ENCODE measurements at places on chromosomes 2 and 18.

DNA sequence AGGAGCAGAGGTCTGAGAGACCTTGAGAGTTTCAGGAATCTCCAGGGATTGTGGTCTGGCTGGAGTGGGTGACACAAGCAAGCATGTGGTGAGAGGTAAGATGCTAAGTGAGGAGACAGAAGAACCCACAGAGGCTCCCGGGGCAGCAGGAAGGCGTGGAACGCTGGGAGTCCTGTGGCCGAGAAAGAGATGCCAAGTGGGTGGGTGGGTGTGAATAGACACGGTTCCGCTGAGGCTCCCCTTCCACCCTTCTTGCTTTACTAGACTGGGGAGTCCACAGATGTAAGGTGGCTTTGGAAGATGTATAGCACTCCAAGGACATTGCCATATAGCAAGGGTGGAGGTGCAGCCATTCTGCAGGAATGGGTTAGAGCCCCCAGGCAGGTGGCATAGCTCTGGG, 4.2 kb downstream of the TEX51 start:
- DNase-seq = no peak

GRCh38 chr18:47163241-47163640, 12.9 kb downstream of the IER3IP1 start:
- DNase-seq = no peak

- DNase-seq = no peak
Observed at GRCh38 chr2:112750560-112750843, 13.9 kb downstream of the CKAP2L start.

DNA sequence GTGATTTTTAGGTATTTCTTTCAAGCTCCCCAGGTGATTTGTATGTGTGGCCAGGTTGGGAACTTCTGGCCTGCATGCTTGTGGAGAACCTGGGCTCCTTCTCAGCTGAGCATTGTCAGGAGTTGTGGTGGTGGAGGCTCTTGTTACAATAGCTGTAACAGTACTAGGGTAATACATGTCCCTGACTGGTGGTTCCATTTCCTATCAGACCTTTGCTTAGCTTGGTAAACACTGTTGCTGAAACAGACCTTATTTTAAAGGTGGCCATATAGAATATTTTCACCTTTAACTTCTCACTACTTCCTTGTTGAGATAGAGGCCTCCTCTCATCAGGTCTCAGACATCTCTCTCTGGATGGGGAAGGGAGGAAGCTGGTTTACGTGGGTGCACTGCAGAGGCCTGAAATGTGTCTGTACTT, 79.2 kb downstream of the SETBP1 start:
- DNase-seq = no peak

GRCh38 chr18:45945669-45946068, 21.5 kb downstream of the EPG5 start:
- DNase-seq = no peak

- DNase-seq = no peak
Observed at GRCh38 chr2:136693966-136694365, 71.4 kb upstream of the THSD7B start.

DNA sequence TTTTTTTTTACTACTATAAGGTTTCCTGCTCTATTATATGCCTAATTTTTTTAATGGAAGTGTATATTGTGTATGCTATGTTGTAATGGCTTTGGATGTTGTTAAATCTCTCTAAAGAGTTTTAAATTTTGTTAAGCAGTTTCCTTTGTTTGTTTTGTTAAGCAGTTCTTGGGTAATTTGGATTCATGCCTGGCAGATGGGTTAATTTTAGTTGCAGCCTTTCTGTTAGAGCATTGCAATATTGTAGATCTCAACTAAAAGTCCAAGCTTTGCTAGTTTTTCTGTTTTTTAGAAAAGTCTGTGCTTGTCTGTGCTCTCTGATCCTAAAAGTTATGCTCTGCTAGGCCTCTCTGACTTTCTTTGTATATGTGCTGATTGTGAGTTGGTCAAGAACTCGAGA, 1229.0 kb upstream of the NRXN1 start:
- no peak for DNase-seq

- no peak for DNase-seq
Observed at GRCh38 chr2:205934443-205934842, 151.5 kb downstream of the INO80D start.

GRCh38 chr2:158495175-158495574, 38.4 kb downstream of the PKP4 start:
- DNase-seq = peak; percentile 57

GRCh38 chr2:58557176-58557575, 316.1 kb upstream of the FANCL start:
- no peak for DNase-seq
